ENCODE measurements at places on chromosomes 7 and 10. TPM values are rescaled to one million over a fixed set of nuclear protein-coding genes. Genes with fewer than 3 reads are reported as not detected.

The AKR1C4 gene
- polyA plus RNA-seq, result not detected

The KCNIP2 gene
- 6.0 TPM for polyA plus RNA-seq

The CNTNAP2 gene
- polyA plus RNA-seq, result 10.1 TPM

The ZNF786 gene
- polyA plus RNA-seq, result 4.4 TPM

The UNCX gene
- polyA plus RNA-seq, result not detected

The MMP21 gene
- polyA plus RNA-seq, result 0.27 TPM

The CTAGE15 gene
- not detected for polyA plus RNA-seq

The ZNF804B gene
- polyA plus RNA-seq, result not detected

The LRRN3 gene
- 8.0 TPM for polyA plus RNA-seq

The RAB18 gene
- 97.8 TPM for polyA plus RNA-seq

The TYW1 gene
- 15.5 TPM for polyA plus RNA-seq

The SPDYE1 gene
- polyA plus RNA-seq, result 2.3 TPM

Measured in hindlimb muscle (tissue), 1 donor.